Cortex of kidney (tissue), 1 donor: ENCODE measurements at places on chromosomes 1 and 21.

DNA sequence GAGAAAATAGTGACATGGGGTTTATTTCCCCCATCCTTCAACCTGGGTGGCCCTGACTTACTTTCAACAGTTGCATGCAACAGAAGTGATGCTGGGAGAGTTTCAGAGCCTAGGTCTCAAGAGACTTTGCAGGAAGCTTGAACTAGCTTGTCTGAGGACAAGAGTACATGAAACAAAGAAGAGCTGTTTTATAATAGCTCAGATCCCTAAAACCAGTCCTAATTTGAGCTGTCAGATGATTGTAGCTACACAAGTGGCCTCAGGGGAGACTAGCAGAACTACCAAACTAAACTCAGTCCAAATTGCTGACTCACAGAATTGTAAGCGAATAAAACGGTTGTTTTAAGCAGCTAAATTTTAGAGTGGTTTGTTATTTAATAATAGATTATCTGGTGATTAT, 17.1 kb downstream of the RC3H1 start:
- DNase-seq: no peak

DNA sequence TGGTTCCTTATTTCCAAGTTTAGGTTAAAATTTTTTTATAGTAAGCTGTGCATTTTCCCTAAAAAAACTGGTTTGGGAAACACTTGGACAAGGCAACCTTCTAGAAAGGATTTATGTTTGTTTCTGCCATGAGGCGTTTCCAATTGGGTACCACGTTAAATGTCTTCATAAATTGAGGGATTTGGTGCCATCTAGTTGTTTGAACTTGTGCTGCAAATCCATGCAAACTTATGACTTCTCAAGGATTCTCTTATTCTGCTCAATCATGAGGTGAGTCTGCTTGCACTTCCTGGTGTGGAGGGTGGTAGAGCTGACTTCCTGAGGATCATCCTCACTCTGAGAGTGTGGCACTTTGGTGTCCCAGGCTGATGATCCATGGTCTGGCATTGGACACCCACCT, 123.3 kb downstream of the PCNX2 start:
- DNase-seq: no peak

DNA sequence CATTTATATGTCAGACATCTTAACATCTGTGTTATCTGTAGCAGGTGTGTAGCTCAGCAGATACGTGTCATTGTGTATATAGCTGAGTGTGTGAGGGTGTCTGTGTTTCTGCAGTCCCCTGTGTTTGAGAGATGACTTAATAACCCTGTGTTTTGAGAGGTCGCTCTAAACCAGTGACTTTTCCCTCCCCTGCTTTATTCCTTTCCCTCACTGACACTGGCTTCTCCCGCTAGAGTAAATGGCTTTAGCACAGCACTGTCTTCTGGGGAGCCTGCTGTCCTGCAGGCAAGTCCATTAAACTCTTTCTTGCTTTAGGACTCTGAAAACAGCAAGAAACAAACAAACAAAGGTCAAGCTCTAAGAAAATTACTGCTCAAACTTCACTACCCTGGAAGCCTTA, 53.0 kb downstream of the VANGL1 start:
- no peak for DNase-seq

DNA sequence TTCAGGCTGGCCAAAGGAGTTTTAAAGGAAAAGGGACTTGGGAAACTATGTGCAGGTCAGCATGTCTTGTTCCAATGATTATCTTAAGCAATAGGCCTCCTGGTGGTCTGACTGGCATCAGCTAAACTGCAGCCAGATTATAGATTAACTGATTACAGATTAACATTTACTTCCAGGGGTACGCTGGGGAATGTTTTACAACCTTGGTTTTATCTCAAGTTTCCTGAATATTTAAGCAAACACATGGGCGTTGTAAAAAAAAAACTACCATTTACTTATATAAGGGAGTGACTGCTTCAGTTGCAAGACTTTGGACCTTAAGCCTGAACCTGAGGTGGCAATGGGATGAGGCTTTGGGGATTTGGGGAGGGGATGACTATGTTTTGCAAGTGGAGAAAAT, 600.6 kb upstream of the B3GALT2 start:
- DNase-seq: no peak

- no peak for DNase-seq
These were observed 53.6 kb upstream of the EFHD2 start for GRCh38 chr1:15355968-15356625.

GRCh38 chr1:20785907-20786252, 1.2 kb downstream of the HP1BP3 start:
- no peak for DNase-seq

DNA sequence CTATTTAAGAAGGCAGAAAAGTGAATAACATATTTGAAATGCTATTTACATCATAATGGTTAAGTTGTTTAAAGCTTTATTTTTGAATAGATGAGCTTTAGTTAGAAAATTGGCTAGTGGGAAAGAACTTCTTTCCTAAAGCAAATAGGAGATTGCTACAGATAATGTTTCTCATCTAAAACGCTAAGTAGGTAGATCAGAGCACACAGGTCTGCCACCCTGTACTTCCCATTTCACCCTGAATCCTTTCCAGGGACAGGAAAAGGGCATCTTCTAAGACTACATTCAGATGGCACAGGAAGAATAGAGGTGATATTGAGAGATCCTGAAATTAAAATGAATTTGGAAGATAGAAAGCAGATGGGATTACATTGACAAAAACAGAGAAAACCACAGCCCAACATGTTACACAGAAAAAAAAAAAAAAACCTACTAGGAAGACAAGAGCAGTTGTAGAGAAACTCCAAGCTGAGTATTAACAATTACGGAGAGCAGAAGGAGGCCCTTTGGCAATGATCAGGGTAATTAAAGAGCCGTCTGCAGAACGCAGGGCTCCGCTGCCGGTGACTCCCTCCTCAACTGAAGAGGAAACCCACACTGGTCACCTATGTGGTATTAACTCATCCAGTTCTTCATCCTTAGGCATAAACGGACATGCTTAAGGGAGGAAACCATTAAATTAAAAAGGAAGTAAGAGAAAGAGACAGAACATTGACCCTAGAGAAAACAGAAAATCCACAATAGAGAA, 53.6 kb upstream of the MAP10 start:
- DNase-seq: no peak

- no peak for DNase-seq
These were observed 975.7 kb upstream of the PRMT6 start for GRCh38 chr1:106080608-106081325.

DNA sequence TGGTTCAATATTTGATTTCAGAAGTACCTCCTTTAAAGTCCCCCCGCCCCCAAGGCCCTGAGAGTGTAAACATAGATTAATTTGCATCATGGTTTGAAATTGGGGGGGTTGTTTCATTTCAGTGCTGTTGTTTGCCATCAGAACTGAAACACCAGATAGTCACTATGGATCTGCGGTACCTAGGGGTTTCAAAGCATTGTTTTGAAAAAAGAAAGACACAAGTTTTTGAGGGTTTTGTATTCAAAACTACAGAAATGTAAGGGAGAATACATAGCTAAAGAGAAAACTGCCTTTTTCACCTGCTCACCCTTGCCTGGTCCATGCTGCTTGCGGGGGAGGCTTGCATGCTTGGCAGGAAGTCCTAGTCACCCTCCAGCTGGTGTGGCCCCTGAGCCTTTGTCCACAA, 59.3 kb downstream of the ACP6 start:
- no peak for DNase-seq

GRCh38 chr1:219149953-219150352, 23.7 kb upstream of the LYPLAL1 start:
- no peak for DNase-seq

DNA sequence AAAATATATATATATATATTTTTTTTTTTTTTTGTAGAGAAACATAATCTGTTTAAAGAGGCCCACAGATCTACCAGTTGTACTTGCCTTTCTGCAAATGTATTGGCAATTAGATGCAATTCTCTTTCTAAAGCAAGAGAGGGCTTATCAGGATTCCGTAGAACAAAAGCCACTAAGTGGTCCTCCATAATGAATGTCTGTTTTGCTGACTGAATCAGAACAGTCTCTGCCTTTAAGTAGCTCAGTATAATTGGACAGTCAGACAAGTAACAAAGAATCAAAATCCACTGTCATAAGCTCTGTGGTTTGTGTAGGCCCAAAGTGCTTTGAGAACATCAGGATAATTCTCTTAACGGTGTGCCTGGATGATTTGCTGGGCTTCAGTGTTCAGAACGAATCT, 17.3 kb downstream of the SARS1 start:
- DNase-seq: no peak

DNA sequence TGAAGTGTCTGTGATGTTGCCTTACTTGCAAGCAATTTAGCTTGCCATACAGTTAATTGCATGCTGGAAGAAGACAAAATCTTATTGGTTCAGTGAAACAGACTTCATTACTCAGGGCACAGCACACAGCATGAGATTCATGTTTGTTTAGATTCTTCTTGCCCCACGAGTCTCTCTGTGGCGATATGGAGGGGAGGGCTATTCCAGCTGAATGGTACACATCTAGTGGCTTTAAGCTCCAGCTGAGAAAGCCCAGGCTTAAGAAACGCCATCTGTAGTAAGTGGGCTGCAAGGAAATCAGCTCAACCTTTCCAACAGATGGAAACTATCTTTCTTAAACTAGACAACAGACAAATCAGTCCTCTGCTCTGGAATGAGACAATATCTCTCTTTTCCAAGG, 1022.0 kb downstream of the NCAM2 start:
- no peak for DNase-seq

DNA sequence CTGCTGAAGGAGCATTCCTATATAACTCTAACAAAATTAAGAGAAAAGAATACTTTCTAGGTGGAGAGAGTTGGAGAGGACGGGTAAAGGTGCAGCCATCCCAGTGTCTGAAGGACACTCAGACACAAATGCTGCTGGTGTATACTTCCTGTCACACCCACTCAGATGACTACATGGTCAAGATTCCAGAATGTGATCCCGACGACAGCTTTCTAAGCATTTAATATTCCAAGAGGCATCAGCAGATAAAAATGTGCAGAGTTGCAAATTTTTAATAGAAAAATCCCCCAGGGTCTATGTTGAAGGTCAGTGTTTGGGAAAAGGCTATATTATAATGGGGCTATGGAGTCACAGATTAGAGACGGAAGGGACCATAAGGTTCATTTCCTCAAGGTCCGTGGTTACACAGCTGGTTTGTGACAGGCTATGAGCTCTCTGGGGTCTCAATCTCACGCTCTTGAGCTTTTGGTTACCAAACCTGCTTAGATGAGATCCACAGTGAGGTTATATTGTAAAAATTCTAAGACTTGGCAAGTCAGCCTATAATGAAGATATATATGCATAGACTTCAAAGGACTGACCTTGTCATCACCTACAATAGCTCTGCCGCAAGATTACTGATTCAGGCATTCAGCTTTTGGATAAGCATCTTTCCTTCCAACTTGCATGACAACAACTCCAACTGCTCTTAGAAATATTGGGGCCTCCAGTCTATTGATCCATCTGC, 35.1 kb downstream of the ZNF281 start:
- no peak for DNase-seq

- DNase-seq: no peak
These were observed 211.0 kb upstream of the USP24 start for GRCh38 chr1:55426156-55426555.
